ENCODE measurements at places on chromosomes 7 and 10.

- DNase-seq: no peak
Observed at GRCh38 chr7:71808115-71808514, 604.0 kb downstream of the CALN1 start.

DNA sequence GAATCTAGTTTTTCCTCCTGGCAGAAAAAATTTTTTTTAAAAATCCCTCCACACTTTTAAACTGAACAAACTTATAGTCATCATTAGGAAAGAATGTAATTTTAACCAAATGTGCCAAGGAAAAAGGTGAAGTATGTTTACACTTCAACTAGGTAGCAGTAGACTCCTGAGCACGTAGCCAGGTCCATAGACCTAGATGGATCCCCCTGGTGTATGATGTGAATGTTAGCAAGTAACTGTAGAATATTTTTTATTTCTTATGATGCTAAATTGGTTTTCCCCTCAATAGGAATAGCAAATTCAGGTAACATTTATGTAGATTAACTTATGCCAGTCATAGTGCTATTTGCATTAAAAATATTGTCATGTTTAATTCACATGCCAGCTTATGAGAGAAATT lies 19.6 kb downstream of the CABCOCO1 start:
- DNase-seq: no peak

DNA sequence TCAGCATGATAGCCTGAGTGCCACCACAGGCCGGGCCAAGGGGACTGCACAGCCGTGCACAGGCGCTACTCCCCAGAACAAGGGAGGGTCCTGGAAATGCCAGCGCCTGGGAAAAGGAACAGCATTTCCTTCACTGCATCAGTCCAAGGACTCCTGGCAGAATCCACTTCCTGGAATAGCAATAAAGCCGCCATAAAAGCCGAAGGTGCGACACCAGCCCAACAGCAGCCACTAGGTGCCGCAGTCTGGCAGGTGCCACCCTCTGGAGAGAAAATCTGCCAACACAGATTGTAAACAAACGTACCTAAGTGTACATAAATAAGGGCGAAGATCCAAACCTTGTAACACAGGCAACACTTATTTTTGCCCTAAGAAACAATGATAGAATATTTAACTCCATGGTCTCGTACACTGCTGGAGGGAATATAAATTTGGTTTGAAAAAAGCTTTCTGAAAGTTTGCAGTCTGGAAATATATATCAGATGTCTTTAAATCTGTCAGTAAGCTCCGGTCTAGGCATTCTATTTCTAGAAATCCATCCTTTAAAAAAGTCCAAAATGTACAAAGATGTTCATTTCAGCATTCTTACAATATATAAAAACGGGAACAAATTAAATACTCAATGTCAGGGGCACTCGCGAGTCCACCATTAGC lies 22.2 kb downstream of the VOPP1 start:
- DNase-seq: no peak

DNA sequence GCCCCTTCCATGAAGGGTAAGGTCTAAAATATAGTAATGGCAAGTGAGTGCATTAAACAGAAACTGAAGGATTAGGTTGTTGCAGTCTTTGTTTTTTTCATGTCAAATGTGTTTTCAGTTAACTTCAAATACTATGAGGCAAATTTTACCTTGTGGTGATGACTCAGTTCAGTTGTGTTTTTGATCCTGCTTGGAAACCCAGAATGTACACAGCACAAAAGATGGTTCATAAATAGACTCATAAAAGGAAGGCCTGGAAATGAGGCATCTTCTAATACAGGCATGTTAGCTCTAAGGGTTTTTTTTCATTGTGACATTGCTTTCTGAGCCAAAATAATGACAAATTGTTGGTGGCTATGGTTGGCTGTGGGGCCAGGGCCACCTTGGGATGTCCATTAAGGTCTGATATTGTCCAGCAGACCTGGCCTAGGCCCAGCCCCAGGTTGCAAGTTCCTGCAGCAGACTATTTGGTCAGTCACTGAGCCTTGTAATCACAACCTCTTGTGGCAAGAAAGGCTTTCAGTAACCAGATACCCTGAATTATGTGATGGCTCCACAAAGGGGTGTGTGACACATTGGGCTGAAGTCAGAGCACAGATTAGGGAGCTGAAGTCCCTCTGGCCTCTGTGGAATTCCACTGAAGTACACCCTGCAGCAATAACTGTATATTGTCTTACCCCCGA lies 69.0 kb upstream of the SAMD8 start:
- DNase-seq: peak; percentile 91

- DNase-seq: no peak
Observed at GRCh38 chr7:70837589-70837988, 294.4 kb upstream of the GALNT17 start.

GRCh38 chr10:34001087-34001580 lies 666.7 kb upstream of the NRP1 start:
- DNase-seq: no peak

DNA sequence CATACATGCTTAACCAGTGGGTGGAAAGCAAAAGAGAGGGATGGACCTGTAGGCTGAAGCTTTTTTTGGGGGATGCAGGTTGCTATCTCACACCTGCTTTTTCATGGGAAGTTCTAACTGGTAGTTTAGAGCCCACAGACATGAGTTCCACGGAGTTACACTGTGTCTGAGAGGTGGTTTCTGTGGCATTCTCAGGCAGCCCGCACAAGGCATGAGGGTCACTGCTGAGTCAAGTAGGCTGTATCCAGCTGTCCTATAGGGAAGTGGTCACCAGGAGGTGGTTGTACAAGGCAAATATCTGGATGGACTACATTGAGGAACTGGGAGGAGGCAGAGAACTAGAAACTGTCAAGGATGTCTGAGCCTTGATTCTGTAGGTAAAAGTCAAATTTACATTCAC lies 351.0 kb upstream of the POM121L12 start:
- DNase-seq: no peak

DNA sequence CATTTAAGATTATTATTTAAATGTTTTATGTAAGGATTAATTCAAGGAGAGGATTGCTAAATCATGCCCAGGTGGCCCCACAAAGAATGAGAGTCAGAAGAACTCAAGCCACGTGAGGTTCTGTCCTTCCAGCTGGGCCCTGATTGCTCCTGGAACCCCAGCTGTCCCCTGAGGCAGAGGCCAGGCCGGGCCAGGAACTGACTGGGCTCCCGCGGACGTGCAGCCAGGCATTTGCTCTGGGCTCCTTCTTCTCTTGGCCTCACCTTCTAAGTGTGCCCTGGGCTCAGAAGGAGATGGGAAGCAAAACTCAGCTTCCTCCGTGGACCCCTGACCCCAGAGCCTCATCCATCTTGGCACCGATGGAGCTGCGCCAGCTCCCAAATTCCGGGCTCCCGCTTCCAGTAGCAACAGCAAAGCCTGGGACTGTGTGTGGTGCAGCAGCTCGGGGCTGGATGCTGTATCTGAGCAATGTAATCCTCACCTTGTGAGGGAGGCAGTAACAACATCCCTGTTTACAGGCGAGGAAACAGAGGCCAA lies 250.6 kb upstream of the PPP2R2D start:
- DNase-seq: no peak

DNA sequence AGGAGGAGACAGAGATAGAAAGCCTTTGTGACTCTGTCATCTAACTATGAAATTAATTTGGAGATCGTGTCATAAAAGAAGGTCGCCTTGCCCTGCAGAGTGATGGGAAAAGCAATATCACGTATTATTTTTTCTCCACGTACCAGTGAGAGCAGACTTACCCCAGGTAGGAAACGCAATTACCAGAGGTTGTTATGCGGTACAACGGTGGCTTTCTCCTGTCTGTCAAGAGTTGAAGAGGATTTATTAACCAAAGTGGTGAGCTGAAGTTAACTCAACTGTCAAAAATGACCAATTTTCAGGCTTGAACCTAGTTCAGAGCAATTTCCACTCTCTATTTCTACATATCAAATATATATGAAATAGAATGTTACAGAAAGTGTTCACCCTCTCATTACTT lies 282.6 kb upstream of the PFKP start:
- no peak for DNase-seq

DNA sequence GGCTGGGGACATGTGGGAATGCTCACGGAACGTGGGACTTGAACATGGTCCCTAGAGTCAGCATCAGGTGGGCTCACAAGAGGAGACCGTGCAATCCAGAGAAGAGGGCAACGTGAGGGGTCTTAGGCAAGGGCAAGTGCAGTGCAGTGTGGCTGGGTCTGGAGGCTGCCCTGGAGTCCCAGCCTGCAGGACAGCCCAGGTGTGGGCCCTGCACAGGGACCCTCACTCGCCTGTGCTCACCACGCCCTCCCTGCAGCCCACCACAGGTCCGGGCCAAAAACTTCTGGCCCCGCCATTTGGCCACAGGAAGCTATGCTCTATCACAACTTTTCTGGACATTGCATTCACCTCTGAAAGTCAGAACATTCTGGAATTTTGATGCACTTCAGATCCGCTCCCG lies 133.5 kb downstream of the PAXIP1 start:
- no peak for DNase-seq

DNA sequence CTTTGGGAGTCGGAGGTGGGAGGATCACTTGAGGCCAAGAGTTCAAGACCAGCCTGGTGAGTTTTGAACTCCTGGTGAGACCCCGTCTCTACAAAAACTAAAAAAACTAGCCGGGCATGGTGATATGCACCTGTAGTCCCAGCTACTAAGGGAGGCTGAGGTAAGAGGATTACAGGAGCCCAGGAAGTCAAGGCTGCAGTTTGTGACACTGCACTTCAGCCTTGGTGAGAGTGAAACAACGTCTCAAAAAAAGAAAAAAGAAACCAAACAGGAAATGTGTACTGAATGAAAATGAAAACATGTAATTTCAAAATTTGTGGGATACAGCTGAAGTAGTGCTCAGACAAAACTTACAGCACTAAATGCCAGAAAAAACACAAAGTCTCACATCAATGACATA lies 7.6 kb downstream of the ARHGAP12 start:
- DNase-seq: no peak

- DNase-seq: no peak
Observed at GRCh38 chr10:74824900-74825370, 1.5 kb upstream of the KAT6B start.

- DNase-seq: no peak
Observed at GRCh38 chr10:44635176-44635575, 250.3 kb upstream of the CXCL12 start.

DNA sequence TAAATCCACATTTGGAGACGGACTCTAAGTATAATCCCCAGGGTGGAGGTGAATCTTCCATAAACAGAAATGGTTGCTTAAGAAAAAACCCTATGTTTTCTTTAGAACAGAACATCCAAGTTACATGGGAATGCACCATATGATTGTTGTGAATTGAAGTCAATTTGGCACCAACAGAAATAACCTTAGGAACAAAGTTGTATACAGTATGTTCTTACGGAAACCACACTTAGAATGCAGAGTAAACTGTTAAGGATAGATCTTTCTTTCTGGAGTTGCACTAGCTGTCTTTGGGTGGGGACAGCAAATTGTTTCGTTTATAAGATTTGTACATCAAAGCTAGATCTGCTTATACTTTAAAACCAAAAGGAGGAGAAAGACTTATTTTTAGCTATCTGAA lies 316.4 kb downstream of the PTEN start:
- DNase-seq: no peak

DNA sequence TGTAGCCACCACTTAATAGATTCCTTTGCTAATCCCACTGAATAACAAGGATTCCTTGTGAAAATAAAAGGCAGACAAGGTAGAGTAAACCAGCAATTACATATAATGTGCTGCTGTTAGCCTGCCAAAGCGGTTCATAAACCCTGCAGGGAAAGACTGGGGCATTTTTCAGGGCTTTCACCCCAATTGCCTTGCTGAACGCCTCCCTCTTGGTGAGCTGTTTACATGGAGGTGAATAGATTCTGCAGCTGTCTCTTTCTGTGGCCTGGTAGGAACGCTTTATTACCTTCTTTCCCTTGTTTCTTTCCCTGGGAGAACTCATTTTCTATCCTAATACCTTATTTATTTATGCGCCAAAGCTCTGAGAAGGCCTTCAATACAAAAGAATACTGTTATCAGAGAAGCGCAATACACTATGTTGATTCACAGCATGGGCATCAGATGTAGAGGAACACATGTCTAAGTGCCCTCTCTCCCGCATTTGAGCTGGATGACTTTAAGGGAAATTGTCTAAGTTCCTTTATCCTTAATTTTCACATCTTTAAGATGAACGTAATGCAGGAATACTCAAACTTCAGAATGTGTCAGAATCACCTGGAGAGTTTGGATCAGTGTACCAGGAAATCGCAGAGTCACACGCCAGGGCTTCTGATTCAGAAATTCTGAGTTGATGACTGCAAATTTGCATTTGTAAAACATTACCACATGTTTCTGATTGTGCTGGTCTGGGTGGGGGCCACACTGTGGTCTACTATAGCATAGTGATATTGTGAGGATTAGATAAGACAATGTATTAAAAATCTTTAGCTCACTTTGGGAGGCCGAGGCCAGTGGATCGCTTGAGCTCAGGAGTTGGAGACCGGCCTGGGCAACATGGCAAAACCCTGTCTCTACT lies 1203.8 kb downstream of the SORCS3 start:
- DNase-seq: no peak

GRCh38 chr10:32893434-32893833 lies 64.6 kb downstream of the ITGB1 start:
- DNase-seq: no peak

DNA sequence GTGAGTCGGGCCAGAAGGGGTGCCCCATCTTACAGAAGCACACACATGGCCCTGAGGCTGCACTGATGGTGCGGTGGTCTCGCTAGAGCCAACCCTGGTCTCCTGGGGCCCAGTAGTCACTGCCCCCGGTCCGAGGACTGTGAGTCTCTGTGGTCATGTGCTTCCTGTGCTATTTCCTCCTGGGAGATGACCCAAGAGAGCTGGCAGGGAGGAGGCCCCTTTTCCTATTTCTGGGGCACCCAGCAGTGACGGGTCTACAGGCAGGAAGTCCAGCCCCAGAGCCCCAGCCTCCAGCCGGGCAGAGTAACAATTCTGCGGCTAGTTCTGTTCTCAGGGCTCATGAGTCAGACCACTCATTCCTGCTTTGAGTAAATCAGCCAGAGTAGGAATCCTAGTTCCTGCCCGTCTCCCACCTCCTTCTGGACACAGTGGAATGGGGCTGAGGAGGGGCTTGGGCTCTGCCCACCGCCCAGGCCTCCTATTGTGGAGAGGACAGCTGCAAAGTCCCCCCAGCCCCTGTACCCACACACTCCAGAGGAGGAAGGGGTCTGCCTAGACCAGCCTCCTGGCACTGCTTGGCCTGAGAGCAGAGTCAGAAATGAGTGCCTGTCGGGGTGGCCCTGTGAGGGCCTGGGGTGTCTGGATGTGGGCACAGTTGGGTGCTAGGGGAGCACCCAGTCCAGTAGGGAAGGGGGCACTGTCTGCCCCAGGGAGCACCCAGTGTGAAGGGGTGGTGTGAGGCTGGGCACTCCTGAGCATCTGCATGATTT lies 80.5 kb upstream of the PPIF start:
- DNase-seq: peak; percentile 70

DNA sequence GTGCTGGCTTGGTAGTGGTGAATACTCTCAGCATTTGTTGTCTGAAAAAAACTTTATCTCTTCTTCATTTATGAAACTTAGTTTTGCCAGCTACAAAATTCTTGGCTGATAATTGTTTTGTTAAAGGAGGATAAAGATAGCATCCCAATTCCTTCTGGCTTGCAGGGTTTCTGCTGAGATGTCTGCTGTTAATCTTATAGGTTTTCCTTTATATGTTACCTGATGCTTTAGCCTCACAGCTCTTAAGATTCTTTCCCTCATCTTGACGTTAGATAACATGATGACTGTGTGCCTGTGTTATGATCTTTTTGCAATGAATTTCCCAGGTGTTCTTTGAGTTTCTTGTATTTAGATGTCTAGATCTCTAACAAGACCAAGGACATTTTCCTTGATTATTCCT lies 9.9 kb upstream of the MRPS33 start:
- DNase-seq: no peak

GRCh38 chr7:81684514-81685269 lies 85.2 kb downstream of the HGF start:
- DNase-seq: peak; percentile 100
